ENCODE measurements at places on chromosomes 2 and 18.
A peak's percentile ranks its signal among the peaks of the same experiment; 100 is the strongest.

GRCh38 chr2:214737188-214737587 is 72.3 kb downstream of the BARD1 start:
- DNase-seq = no peak

DNA sequence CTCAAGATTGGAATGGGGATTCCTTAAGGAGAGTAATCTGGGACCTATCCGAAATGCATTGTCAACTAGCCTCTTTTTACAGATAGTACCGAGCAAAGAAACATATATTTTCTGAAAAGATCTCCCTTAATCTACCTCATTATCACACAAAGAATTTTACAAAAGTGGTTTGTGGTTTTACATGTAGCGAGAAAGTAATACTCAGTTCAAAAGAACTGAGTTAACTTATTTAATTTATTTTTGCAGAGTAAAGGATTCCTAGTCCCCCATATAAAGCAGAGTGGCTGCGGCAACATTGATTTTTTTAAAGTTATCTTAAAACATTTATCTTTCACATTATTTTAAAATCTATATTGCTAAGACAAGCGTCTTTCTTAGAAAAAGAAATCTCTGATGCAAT is 15.9 kb upstream of the SOS1 start:
- no peak for DNase-seq

- DNase-seq = no peak
Measured at GRCh38 chr2:237290261-237290660, 123.7 kb downstream of the COL6A3 start.

GRCh38 chr2:16948053-16948452 is 282.4 kb upstream of the CYRIA start:
- no peak for DNase-seq

- no peak for DNase-seq
Measured at GRCh38 chr2:37549598-37549997, 121.8 kb downstream of the CDC42EP3 start.

DNA sequence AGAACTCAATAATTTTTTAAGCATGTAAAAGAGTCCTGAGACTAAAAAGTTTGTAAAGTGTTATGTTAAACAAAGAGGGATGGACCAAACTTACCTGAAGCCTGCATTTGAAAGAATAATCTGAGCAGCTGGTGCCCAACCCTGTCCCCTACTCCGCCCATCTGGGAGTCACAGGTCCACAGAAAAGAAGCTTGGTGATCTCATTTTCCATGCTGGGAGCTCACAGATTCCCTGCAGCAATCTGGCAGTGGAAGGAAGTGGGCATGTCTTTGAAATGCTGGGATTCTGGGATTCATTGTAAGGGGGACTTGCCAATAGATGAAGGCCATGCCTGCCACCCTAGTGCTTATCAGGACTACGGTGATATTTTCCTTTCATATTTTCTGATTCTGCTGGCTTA is 17.9 kb downstream of the CDH2 start:
- no peak for DNase-seq

DNA sequence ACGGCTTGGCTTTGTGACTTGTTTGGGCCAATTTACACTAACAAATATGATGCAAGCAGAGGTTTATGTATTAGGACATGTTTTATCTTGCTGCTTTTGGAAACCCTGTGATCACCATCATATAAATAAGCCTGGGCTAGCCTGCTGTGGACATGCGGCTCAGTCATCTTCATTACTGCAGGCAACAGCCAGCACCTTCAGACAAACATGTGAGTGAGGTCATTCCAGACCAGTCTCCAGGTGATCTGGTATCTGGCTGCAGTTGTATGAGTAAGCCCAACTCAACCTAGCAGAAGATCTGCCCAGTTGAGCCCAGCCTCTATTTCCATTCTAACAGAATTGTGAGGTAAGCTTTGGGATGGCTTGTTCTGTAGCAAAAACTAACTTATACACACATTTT is 254.6 kb upstream of the ATP5MC3 start:
- DNase-seq = no peak

- DNase-seq = no peak
Measured at GRCh38 chr18:31918733-31919132, 24.2 kb downstream of the TRAPPC8 start.

DNA sequence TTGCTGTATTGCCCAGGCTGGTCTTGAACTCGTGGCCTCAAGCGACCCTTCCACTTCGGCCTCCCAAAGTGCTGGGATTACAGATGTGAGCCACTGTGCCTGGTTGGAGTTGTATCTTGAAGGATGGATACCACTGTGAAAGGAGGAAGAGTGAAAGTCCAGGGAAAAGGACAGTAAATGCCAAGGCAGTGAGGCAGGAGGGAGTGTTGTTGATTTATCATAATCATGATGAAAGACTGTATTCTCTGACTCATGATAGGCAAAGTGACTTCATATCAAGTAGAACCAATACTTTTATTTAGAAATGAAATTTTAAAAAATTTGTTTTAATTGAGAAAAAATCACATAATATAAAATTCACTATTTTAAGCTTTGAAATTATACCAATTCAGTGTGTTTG is 162.3 kb downstream of the ARHGAP28 start:
- DNase-seq = peak; percentile 14

GRCh38 chr2:197332641-197333040 is 22.1 kb upstream of the ANKRD44 start:
- DNase-seq = no peak

DNA sequence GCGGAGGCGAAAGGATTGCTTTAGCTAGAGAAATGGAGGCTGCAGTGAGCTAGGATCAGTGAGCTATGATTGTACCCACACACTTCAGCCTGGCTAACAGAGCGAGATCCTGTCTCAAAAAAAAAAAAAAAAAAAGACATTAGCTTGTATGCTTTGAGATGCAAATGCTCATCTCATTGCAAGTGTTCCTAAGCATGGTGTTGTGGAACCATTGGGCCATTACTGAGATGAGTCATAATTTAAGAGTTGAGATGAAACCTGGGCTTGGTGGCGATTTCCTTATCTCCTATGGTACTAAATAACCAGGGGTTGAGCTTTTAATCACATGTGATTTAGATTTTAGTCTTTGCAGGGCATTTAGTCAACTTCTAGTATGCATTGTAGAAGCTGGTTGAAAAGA is 2.2 kb downstream of the PLEKHA3 start:
- DNase-seq = no peak

DNA sequence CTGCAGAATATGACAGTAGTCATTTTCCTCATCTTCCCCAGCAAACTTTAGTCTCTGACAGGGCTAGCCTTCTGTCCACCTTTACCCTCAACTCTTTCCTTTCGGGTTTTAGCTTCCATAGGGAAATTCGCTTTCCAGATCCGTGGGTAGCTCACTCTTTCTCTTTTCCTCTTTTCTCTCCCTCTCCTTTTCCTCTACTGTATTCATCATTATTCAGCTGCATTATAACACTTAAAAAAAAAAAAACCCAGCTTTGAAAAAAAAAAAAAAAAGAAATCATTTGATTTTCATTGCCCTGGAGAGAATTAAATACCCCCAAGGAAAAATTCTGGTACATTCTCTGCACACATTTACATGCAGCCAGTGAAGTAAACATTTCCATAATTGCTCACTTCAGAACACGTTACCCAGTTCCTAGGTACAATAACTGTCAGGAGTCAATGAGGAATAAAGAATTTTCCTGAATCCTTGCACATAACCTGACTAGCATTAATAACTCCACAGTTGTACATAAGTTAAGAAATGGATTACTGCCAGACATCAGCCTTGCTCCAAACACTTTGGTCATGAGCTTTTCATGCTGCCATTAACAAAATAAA is 63.5 kb downstream of the ZNF521 start:
- DNase-seq = no peak

GRCh38 chr2:230737791-230738226 is 25.2 kb downstream of the CAB39 start:
- no peak for DNase-seq

DNA sequence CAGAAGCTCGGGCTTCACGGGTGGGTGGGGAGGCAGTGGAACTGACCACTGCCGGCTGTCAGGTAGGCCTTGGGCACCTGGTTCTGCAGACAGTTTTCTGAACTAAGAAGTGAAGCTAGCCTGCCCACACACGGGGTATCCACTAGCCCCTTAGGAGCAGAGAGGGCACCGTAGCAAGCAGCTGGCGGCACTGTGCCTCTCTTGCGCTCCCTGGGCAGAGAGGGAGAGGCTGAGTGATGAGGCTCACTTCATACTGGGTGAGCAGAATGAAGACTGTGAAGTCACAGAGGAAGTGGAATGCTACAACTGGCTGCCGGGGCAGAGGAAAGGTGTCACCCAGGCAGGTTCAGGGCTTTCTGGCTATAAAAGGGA is 753 bp downstream of the ITPRIPL1 start:
- DNase-seq = no peak

DNA sequence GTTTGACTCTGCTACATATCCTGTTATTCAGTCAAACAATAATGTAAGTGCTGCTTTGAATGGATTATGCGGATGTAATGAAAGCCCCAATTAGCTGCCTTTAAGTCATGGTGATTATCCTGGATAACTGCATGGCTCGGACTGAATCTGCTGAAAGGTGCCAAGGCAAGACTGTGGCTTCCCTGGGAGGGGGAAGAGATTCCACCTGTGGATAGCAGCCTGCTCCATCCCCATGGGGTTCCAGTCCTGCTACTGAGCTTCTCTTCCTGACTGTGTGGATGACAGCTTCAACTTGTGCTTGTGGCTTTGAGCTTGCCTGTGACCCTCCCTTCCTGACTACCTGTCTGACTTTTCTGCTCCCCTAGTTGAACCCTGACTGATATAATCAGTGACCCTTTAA is 540.0 kb upstream of the GYPC start:
- no peak for DNase-seq

GRCh38 chr2:97889156-97889555 is 106.6 kb downstream of the TMEM131 start:
- DNase-seq = no peak

- DNase-seq = no peak
Measured at GRCh38 chr2:134220344-134220974, 33.4 kb upstream of the MGAT5 start.

- no peak for DNase-seq
Measured at GRCh38 chr2:120674246-120675170, 61.2 kb upstream of the GLI2 start.

DNA sequence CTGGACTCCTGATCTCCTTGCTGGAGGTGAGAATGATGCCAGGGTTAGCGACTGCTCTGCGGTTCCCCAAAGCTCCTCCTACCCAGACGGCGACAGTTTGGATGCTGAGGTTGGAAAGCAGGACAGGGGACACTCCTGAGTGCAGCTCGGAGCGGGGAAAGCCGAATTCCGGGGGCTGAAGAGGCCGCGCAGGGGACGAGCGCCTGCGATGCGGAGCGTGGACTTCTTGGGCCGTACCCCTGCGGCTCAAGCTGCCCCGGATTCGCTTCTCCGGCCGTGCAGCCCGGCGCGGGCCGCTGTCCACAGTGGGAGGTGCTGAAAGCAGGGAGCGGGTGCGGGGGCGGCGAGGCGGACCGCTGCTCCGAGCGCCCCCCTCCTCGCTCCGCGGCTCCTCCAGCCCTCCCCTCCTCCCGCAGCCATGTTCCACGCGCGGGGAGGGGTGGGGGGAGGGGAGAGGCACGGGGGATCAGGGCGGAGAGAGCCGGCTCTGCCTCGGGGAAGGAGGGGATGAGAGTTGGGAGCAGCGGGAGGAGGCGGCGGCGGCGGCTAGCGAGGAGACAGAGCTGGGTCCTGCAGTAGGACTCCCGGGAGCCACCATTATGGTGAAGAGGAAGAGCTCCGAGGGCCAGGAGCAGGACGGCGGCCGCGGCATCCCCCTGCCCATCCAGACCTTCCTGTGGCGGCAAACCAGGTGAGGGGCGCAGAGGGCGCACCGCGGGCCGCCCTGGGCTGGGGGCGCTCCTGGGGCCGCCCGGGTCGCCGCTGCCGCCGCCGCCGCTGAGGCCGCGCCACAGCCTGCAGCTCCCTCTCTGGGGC is at the start of gene UNC80:
UNC80 (plus strand) TSS at position 359 of the 816 bp plus-strand sequence; CDS start at position 600, 241 bp downstream.
- peak; percentile 82 for DNase-seq

DNA sequence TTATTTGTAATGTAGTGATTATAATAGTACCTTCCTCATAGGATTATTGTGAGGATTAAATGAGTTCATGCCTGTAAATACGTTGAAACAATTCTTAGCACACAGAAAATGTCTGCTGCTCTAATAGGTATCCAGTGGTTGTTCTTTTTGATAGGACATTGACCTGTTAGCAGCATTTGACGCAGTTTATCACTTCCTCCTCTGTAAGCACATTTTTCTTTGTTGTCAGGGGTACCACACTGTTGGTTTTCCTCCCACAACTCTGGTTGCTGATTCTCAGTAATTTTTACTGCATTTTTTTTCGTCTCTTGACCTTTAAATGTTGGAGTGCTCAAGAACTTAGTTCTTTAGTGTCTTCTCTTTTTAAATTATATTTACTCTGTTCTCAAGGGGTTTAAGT is 15.4 kb downstream of the PPM1B start:
- DNase-seq = no peak

- DNase-seq = no peak
Measured at GRCh38 chr2:192140236-192140839, 54.4 kb downstream of the TMEFF2 start.

GRCh38 chr18:25019086-25019860 is 332.7 kb downstream of the ZNF521 start:
- DNase-seq = no peak

GRCh38 chr2:231764760-231765159 is 16.3 kb downstream of the PDE6D start:
- DNase-seq = no peak

DNA sequence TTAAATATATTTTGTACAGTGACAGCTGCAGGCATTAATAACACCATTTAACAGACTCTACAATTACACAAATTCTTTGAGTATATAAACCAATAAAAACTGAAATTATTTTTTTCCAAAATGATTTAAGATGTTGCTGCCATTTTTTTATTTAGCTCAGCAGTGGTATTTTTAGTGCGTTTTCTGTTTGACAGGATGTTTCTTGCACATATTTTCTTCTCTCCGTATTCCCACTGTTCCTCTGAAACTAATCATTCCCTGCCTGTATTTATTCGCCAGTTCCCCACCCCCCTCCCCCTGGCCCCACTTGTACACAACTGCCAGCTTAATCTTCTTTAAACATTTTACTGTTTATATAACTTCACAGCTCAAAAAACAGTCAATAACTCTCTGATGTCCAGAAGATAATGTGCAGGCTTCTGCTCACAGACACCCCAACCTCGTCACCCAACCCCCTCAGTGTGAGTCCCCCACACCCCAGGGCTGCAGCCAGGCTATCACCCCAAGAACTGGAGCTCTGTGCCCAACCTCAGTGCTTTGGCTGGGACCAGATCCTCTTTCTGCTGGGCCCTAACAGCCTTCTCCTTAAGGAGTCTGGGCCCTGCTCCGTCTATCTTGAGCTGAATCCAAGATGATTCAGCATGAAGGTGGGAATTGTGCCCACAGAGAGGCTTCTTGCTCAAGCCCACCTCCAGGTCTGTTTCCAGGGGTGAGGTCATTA is 41.6 kb upstream of the MAP4K4 start:
- DNase-seq = peak; percentile 27

DNA sequence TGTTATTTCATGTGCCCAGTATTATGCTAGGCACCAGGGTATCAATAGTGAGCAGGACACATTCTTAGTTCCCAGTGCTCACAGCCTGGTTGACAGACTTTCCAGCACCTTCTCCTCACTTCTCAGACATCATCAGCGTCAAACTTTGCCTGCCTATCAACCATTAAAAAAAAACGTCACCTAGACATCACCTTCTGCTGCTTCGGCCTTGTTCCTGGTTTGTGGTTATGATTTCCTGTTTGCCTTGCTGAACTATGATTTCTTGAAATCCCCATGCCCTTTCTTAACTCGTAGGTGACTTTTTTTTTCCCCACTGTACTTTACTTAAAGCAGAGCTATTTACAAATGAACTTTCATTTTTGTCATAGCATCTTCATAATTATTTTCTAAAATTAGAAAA is 60.4 kb upstream of the NABP1 start:
- no peak for DNase-seq

Measured in AG08396 (cell line).